ENCODE measurements at places on chromosomes 1 and 21.

- DNase-seq, result no peak
Observed at GRCh38 chr1:111467865-111468716, 5.7 kb upstream of the C1orf162 start.

DNA sequence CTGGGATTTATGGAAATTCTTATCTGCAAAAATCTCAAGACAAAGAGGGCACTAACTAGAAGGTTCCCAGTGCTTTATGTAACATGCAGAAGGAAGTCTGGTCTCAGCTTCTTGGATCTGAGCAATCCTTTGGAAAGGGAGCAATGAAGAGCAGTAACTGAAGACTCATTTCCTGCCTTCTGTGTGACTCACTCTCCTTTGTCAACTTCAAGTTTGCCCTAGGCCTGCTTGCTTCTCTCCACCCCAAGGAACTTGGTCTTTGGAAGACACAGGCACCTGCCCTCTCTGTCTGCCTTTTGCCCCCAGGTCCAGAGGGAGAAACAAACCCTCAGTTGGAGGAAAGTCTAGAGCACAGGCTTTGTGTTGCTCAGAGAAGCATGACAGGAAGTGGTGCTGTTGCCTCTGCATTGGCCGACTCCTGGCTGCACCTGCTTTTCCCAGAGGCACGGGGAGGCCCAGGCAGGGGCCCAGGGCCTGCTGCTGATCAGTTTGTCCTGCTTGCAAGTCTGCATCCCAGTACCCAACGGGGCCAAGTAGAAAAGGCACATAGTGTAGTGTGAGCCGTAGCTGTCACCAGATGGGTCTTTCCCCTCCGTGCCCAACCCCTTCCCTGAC lies 137.2 kb downstream of the DHRS3 start:
- peak; percentile 67 for DNase-seq

DNA sequence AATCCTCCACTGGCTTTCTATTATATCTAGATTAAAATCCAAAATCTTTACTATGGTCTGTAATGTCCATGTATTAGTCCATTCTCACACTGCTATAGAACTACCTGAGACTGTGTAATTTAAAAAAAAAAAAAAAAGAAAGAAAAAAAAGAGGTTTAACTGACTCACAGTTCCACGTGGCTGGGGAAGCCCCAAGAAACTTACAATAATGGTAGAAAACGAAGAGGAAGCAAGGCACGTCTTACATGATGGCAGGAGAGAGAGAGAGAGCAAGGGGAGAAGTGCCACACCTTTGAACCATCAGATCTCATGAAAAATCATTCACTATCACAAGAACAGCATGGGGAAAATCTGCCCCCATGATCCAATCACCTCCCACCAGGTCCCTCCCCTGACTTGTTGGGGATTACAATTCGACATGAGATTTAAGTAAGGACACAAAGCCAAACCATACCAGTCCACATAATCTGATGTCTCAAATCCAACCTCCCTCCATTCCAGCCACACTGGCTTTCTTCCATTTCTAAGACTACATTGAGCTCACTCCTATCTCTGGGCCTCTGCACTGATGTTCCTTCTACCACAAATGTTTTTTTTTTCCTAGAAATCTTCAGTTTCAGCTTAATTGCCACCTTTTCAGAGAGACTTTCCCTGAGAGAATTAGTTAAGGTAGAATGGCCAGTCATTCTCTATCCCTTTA lies 92.4 kb downstream of the EIF4G3 start:
- DNase-seq, result no peak

DNA sequence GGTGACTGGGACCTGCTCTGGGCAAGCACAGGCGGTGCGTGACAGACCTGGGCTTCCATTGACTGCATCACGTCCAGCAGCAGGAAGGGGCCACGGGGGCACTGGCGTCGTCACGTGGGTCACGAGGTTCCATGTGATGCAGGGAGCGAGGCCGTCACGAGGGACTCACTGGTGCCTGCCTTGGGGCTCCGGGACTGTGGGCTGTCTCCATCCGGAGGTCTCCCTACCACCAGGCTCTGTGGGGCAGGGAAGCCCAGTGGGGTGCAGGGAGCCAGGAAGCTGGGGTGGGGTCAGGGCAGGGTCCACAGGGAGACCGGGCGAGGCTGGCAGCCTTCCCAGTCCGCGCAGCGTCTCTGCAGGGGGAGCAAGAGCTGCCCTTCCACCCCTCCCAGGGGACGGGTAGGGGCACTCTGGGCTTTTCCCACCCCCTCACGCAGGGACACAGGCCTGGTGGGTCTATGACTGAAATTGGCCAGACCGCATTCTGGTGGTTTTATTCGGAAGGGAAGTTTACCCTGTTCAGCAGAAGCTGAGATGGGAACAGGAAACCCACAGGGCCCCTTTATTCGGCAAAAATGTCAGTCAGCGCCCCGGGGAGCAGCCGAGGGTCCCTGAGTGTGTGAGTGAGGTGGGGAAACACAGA lies 416 bp upstream of the TNFRSF14 start:
- DNase-seq, result no peak

- no peak for DNase-seq
Observed at GRCh38 chr1:234913771-234914170, 214.9 kb downstream of the TOMM20 start.

- no peak for DNase-seq
Observed at GRCh38 chr1:51630393-51630792, 13.5 kb downstream of the OSBPL9 start.

DNA sequence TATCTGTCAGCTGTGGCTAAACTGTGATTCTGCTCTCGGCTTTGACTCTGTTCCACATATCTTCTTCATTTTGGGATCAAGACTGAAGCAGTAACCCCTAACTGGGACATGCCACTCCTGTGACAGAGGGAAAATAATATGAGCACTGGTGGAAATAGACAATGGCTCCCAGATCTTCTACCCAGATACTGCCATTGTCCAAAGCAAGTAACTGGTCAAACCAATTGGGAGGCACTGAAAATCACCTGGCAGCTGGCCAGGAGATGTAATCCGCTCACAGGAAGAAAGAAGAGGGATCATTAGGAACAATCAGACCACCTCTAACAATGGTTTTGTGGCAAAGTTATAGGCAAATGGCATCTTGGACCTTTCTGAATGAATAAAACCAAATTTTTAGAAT lies 10.7 kb downstream of the SNX7 start:
- DNase-seq, result no peak

All from fibroblast of skin of left quadriceps (primary cell).